Activated CD4-positive, alpha-beta memory T cell treated with anti-CD3 and anti-CD28 coated beads, Interleukin-2, amount 10 ng/mL, durations not matched to agents 7 days and 5 days (primary cell): ENCODE measurements at places on chromosomes 3 and 15. TPM values are rescaled to one million over a fixed set of nuclear protein-coding genes. Genes with fewer than 3 reads are reported as not detected.

DNA sequence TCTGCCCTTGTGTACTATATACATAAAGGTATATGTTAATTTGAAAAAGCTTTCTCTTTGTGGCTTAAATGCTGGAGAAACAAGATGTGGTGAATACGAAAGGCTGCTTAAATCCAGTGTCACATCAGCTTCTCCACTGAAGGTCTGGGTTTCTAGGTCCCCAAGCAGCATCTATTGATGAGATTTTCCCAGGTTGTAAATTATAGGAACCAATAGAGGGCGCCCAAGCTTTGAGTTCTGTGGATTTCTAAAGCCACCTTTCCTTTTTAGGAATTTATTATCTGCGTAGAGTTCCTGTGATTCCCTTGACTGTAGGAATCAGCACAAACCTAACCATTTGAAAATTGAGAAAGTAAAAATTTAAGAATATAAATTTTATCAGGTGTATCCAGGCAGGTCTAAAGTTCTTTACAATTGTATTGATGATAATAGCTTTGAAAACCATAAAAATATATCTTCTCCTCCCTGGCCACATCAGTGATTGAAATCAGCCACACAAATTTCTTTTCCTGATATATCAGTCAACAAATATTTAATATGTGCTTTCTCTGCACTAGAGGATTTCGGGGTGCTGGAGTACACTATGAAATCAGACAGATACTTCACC, 88.3 kb upstream of the ADAMTSL3 start:
- H3K4me1 ChIP-seq, result no peaks in the 10 kb centered on the region
- peaks cover 2% of the 10 kb centered on the region for H3K27me3 ChIP-seq
- H3K27ac ChIP-seq, result no peak overlapping the region
- no peak for DNase-seq

DNA sequence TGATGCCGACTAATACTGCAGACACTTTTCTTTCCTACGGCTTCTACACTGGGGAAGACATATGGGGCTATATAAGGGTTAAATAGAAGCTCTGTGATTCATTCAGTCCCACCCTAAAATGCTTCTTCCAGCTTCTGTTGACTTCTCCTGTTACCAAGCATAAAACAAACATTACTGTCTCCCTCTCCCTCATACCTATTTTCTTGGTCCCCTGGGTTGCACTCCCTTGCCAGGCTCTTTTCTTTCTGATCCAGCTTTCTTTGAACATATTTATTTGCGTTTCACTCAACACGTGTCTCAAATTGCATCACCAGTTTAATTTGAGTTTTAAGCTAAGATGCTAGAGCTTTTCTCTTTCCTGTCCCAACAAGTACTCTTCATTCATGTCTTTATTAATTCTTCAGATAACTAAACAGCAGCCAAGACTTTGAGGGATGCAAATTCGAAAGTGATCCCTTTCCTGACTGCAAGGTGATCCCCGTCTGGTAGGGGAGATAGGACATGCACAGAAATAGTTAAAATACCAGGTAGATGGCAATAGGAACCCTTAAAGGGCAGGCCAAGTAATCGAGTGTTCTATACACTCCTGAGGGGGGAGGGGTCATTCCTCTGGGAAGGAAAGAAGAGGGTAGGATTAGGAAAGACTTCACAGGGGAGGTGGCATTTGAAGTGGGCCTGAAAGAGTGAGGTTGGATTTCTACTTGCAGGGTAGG, 198.6 kb upstream of the BCL6 start:
- no peak overlapping the region for H3K4me3 ChIP-seq
- H3K27me3 ChIP-seq, result peaks cover 29% of the 10 kb centered on the region
- H3K36me3 ChIP-seq, result no peaks in the 10 kb centered on the region
- H3K27ac ChIP-seq, result no peak overlapping the region
- DNase-seq, result no peak
- H3K4me1 ChIP-seq, result no peaks in the 10 kb centered on the region

GRCh38 chr3:84307339-84307738, 651.5 kb upstream of the CADM2 start:
- no peak overlapping the region for H3K27ac ChIP-seq
- no peaks in the 10 kb centered on the region for H3K36me3 ChIP-seq
- no peaks in the 10 kb centered on the region for H3K27me3 ChIP-seq
- no peaks in the 10 kb centered on the region for H3K4me1 ChIP-seq

DNA sequence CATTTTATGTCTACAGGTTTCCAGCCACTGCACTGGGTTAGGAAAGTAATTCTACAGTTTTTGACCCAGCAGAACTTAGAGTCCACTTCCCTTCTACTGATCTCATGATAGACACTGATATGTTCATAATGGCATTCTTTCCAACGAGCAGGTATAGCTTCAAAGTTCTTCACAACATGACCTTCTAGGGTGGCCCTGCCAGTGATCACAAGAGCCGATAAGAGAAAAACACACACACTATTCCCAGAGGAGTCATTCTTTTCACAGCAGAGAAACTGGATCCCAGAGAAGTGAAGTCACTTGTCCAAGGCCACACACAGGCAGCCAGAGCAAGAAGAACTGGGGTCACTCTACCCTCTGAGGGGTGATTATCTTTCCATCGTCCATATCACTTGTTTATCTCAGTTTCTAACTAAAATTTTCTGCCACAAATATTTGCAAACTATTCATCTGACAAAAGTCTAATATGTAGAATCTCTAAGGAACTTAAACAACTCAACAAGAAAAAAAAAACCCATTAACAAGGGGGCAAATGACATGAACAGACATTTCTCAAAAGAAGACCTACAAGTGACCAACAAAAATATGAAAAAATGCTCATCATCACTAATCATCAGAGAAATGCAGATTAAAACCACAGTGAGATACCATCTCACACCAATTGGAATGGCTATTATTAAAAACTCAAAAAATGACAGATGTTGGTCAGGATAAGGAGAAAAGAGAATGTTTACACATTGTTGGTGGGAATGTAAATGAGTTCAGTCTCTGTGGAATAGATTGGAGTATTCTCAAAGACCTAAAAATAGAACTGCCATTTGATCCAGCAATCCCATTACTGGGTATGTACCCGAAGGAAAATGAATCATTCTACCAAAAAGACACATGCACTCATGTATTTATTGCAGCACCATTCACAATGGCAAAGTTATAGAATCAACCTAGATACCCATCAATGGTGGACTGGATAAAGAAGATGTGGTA, 31.5 kb downstream of the SPTSSB start:
- DNase-seq, result no peak
- H3K27ac ChIP-seq, result no peak overlapping the region
- H3K4me3 ChIP-seq, result no peak overlapping the region
- no peaks in the 10 kb centered on the region for H3K36me3 ChIP-seq
- H3K27me3 ChIP-seq, result peaks cover 48% of the 10 kb centered on the region

DNA sequence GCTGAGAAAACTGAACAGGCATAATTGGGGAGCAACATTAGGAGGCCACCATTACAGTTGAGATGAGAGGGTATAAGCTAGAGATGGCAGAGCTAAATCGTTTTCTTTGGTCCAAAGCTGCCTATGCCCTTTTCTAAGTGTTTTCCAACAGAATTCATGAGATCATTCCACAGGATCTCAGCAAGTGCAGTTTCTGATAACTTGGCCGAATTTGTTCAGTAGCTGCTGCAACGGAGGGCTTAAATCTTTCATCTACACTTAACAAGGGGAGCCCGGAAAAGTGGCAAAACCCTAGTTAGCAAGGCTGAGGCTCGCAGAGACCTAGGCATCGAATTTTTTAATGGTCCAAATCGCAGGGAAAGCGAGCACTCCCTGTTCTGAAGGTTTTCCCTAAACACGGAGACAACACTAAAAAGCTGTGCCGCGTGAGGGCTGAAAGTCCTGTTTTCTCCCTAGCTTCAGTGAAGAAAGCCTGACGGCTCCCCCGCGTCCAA, 531 bp upstream of the BLOC1S6 start:
- peaks cover 36% of the 10 kb centered on the region for H3K4me1 ChIP-seq
- H3K27ac ChIP-seq, result peak overlapping the region; percentile 97
- H3K4me3 ChIP-seq, result peak overlapping the region; percentile 97
- no peak for DNase-seq

GRCh38 chr3:114498539-114499370, 204.9 kb downstream of the TIGIT start:
- no peak overlapping the region for H3K4me3 ChIP-seq
- no peak overlapping the region for H3K27ac ChIP-seq
- H3K27me3 ChIP-seq, result peaks cover 22% of the 10 kb centered on the region
- peaks cover 18% of the 10 kb centered on the region for H3K4me1 ChIP-seq

Gene LDHAL6B
- total RNA-seq, result not detected

Gene NR2F2
- total RNA-seq, result not detected

GRCh38 chr3:119643528-119643927, 16.9 kb downstream of the POPDC2 start:
- no peaks in the 10 kb centered on the region for H3K27me3 ChIP-seq
- no peak overlapping the region for H3K4me3 ChIP-seq
- DNase-seq, result no peak
- peaks cover 41% of the 10 kb centered on the region for H3K36me3 ChIP-seq
- H3K4me1 ChIP-seq, result peaks cover 35% of the 10 kb centered on the region

DNA sequence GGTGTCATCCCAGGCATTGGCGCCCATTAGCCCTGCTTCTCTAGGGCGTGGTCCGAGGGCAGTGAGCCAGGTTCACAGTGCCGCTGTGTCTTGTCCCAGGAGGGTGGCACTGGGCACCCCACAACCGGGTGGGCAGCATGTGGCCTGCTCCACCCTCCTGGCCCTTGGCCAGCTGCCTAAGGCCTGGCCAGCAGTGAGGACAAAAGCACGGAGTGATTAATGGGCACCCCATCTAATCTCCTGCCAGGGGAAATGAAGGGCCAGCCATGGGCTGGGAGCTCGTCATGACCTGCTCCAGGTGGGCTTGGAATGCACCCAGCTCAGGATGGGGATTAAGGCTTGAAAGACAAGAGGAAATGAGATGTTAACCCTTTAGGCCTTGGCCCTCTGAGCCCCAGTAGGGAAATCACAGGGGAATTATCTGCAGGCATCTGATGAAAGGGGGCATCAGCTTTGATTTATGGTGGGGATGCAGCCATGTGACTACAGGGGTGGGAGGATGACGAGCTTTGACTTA, 5.2 kb downstream of the THSD4 start:
- H3K27me3 ChIP-seq, result peaks cover 31% of the 10 kb centered on the region
- H3K4me1 ChIP-seq, result peaks cover 5% of the 10 kb centered on the region
- no peaks in the 10 kb centered on the region for H3K36me3 ChIP-seq
- no peak for DNase-seq

DNA sequence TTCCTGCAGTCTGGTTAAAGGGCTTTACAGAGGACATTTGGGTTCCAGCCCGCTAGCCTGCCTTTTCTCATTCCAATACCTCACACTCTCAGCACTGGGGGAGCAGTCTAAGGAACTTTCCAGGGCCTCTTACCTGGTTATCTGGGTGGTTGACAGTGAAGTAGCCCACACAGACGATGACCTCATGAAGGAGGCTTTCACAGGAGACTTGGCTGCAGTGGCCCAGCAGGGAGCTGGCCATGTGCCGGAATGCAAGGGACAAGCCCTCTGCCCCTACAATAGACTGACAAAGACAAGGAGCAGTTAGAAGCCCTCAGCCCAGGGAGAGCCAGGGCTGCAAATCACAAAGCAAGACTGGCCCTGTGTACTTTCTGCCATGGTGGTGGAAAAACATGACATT, 39.5 kb downstream of the ISL2 start:
- no peaks in the 10 kb centered on the region for H3K4me1 ChIP-seq
- H3K36me3 ChIP-seq, result peaks cover 12% of the 10 kb centered on the region
- H3K27ac ChIP-seq, result no peak overlapping the region
- DNase-seq, result no peak
- H3K27me3 ChIP-seq, result no peaks in the 10 kb centered on the region

Gene ADAMTSL3
- not detected for total RNA-seq

Gene LSG1
- total RNA-seq, result 26.5 TPM

Gene FAM3D
- total RNA-seq, result not detected

GRCh38 chr3:12372741-12373280, 83.9 kb downstream of the PPARG start:
- H3K27ac ChIP-seq, result no peak overlapping the region
- H3K4me3 ChIP-seq, result no peak overlapping the region
- H3K27me3 ChIP-seq, result peaks cover 25% of the 10 kb centered on the region
- no peaks in the 10 kb centered on the region for H3K36me3 ChIP-seq

GRCh38 chr3:184230603-184231528, 1.5 kb downstream of the VWA5B2 start:
- peaks cover 13% of the 10 kb centered on the region for H3K4me1 ChIP-seq
- no peaks in the 10 kb centered on the region for H3K36me3 ChIP-seq
- DNase-seq, result no peak
- no peak overlapping the region for H3K4me3 ChIP-seq
- peaks cover 52% of the 10 kb centered on the region for H3K27me3 ChIP-seq

DNA sequence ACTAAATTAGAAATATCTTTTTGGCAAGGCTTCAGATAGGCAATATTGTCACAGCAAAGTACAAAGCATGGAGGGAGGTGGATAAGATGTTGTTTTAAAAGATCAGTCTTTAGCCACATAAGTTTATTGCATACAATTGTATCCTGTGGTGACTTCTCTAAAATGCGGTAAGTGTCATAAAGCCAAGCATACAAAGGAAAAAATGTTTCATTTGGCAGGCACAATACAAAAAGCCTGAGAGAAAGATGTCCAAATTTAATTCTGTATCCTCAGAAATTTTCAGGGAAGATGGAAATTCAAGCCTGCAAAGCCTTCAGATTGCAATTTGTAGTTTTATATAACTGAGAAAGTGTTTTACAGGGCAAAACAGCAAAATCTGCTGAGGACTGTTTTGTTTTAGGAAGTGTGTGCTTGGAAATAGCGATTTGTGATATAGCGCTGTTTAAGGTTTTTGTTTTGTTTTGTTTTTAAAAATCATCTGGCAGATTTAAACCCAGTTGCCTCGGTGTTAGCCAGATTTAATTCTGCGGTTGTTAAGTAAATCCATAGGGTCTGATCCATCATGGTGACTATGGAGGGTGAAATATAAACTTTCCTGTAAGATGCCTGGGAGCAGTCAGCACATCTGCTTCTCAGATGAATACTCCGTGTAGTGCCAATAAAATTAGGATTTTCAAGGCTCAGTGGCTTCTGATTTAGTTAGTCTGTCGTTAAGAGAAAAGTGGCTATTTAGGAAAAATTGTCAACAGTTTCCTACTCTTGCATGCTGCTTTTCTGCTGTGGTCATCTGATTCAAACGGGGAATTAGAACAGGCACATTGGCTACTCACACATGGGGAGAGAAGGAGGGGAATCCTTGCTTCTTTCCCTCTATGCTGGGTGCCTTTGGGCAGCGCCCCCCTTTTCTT, 8.0 kb downstream of the KAT2B start:
- DNase-seq, result no peak
- no peaks in the 10 kb centered on the region for H3K27me3 ChIP-seq
- H3K36me3 ChIP-seq, result peaks cover 60% of the 10 kb centered on the region
- no peak overlapping the region for H3K4me3 ChIP-seq
